Stimulated activated CD8-positive, alpha-beta memory T cell treated with anti-CD3 and anti-CD28 coated beads, Interleukin-15, amount 100 ng/mL, for 1 hour (primary cell): ENCODE measurements at places on chromosomes 2 and 18.

DNA sequence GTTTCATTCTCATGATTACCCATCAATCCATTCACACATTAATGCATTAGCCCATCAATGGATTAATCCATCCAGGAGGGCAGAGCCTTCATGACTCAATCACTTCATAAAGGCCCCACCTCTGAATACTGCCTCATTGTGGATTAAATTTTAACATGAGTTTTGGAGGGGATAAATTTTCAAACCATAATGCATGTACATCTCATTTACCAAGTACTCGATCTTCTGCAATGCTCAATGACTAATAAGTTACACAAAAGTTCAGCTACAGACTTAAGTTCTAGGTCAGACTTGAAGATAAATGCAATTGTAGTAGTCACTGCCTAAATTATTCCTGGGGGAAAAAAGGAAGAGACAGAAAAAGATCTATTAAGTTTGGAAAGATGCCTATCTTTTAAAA lies 120.0 kb upstream of the OSR1 start:
- DNase-seq, result no peak

DNA sequence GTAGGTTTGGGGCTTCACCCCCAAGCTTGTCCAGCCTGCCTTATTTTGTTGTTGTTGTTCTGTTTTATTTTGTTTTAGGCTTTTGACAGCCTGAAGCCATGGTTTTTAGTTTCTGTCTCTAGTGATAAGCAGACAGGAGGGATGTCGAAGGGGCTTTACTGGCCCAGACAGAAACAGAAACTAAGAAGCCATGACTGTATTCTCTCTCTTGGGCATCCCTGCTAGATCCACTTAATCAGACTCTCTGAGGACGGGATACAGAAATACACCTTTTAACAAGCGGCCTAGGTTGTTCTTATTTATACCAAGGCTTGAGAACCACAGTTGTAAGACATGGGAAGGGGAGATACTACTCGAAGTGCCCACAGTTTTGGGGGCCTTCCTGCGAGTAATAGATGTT lies 330.9 kb downstream of the SLC8A1 start:
- DNase-seq, result no peak

- DNase-seq, result no peak
Measured at GRCh38 chr2:1835581-1836201, 91.4 kb upstream of the PXDN start.

DNA sequence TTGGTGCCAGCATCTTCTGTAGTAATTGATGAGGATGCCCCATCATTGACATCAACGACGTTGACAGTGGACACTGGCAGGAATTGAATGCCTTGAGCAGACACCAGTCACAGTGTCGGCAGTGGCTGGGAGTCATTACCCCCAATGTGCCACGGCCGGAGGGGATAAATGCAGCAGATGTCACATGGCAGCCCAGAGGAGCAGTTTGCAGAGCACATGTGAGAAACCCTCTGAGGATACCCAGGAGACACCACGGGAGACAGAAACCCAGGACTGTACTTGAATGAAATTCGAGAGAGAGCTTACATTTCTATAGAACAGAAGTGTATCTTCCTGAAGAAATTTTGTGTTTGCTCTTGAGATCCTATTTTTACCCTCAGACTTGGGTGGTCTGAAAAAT lies 409.1 kb upstream of the TNP1 start:
- DNase-seq, result no peak

DNA sequence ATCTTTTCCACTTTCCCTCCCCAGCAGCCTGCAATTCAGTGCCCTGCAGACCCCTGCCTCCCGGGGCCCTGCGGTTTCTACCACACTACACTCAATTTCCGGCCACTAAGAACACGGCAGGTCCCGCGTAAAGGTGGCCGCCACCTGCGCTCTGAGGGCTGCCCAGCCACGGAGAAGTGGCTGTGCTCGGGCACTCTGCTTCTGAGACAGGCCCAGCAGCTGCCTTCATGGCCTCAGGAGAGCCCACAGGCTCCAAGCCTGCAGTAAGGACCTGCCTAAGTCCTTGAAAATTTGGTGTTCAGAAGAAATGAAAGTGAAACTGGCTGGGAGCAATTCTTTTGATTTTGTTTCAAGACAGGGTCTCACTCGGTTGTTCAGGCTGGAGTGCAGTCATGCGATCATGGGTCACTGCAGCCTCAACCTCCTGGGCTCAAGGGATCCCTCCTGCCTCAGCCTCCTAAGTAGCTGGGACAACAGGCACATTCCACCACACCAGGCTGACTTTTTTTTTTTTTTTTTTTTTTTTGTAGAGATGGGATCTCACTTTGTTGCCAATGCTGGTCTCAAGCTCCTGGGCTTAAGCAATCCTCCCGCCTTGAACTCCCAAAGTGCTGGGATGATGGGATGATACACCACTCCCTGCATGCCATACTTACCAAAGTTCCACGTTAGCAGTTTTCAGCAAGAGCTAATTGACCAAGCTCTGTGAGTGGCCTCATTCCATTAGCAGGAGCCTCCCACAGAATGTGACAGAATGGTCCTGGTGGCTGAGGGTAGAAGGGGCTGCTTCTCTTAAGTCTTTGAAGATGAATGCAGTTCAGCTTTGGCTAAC lies 14.6 kb upstream of the ALPP start:
- no peak for DNase-seq

DNA sequence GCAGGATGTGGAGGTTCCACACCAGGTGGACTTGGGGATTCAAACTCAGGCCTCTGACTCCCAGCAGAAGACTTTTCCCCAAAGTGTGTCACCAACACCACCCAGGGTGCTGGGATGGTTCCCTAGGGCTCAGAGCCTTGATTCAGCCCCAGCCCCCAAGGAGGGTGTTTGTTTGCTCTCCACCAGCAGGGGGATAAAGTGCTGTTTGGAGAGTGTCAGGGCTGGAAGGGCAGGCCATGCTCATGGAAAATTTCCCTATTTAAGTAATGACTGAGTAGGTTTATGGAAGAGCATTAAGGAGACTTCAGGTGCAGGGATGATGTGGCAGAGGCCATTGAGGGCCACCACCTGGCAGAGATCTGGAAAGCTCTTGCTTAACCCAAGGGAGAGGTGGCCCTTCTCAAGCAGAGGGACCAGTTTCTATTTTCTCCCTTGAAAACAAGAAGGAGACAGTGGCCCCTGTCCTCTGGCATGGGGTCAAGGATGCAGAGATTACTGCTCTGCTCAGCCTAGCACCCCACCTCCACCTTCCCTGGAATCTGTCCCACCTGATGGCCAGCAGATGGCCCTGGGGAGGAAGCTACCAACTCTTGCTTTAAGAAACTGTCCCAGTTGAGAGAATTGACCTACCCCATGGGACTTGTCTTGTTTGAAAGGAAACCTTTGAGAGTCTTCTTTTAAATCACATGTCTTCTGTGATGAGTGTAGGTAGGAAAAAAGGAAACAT lies 122.1 kb downstream of the ACOXL start:
- DNase-seq, result no peak

DNA sequence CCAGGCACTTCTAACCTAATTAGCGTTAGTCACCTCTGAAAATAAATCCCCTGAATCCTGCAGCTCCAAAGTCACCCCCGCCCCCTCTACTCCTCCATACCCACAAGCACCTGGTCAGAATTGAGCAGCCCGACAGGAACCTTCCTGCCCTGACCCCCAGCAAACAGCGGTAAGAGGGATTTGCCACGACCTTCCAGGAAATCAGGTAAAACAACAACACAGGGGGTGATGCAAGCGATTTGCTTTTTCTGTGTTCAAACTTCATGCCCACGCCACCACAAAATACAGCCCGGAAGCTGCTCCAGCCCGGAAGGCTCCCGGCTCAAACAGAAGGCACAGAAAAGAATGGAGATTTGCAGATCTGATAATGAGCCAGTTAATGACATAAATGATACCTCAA lies 367.1 kb downstream of the GPD2 start:
- no peak for DNase-seq

- no peak for DNase-seq
Measured at GRCh38 chr18:50469380-50469781, 90.5 kb upstream of the MAPK4 start.

- DNase-seq, result no peak
Measured at GRCh38 chr2:138818556-138818955, 38.4 kb upstream of the NXPH2 start.

GRCh38 chr2:172861656-172862476 lies 126.2 kb downstream of the RAPGEF4 start:
- no peak for DNase-seq

- no peak for DNase-seq
Measured at GRCh38 chr18:11760498-11761167, 71.6 kb downstream of the GNAL start.

DNA sequence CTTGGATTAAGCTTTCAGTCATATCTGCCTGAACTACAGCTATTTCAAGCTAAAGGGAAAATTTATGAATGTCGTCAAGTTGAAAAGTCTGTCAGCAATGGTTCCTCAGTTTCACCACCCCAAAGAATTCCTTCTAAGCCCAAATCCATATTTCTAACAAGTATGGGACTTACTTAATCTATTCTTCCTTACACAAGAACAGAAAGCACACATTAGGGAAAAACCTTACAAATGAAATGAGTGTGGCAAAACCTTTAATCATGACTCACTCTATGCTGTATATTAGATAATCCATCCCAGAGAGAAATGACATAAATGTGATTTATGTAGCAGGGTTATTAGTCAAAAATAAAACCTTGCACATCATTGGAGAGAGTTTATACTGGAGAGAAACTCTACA lies 78.9 kb downstream of the RAB31 start:
- DNase-seq, result no peak

- DNase-seq, result no peak
Measured at GRCh38 chr18:44609181-44609941, 71.3 kb upstream of the SETBP1 start.

- DNase-seq, result no peak
Measured at GRCh38 chr2:202015471-202015870, 18.2 kb upstream of the FZD7 start.

DNA sequence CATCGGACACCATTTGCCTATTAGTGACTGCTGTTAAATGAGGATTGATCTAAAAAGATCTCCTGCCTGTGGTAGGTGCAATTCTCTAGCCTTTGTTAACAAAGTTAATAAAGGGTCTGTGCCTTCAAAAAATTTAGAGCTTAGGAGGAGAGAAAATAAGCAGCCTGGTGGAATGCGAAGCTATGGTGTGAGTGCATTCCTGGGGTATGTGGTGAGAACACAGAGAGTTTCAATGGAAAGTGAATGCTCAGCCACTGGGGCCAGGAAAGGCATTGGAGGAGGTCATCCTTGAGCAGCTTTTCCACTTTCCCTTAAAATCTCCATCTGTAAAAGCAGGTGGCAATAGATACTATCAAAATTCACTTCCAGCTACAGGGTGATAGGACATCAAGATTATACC lies 331.2 kb upstream of the LRATD1 start:
- DNase-seq, result no peak

- DNase-seq, result no peak
Measured at GRCh38 chr2:43852196-43852730, 13.5 kb downstream of the ABCG8 start.

DNA sequence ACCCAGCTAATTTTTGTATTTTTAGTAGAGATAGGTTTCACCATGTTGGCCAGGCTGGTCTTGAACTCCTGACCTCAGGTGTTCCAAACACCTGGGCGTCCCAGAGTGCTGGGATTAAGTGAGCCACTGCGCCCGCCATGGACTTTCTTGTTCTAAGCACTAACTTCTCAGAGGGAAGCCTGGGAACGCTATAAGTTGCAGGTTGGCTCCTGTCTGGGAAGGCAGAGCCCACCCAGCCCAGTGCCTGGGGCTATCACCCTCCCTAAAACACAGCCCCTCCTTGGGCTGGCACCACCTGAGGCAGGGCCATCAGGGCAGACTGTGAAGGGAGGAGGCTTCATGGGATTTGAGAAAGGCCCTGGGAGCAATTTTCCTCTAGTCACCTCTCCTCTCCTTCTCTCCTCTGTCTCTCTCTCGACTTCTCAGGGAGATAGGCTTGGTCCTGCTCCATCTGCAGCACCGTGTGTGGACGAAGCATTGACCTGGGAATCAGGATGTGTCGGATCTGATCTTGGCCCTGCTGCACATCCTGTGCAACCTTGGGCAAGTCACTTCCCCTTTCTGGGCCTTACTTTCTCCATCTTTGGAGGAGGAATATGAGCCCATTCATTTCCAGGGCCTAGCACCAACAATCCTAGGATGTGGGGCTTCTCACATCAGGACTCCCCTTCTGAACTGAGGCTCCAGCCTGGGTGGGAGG lies 10.9 kb downstream of the PSD4 start:
- DNase-seq, result no peak

DNA sequence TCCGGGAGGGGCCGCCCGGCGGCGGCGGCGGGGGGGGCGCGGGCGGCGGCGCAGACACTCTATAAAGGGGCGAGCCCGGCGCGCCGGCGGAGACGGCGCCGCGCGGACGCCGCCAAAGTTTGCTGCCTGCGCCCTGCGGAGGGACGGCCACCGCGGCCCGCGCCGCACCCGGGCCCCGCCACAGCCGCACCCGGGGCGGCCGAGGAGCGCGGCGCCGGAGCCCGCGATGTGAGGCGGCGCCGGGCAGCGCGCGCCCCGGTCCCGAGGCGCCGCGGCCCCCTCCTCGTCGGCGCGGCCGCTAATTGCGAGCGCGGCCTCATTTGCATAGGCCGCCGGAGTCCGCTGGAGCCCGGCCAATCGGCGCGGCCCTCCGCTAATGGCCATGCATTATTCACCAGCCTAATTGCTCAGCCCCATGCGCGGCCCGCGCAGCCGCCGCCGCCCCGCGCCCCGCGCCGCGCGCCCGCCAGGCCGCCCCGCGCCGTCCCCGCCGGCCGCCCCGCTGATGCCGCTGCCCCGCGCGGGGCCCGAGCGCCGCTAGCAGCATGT lies at the start of gene SALL3:
Gene SALL3 (plus strand): TSS at position 89 of the 549 bp plus-strand sequence. CDS start 457 bp downstream, at position 546.
- DNase-seq, result no peak

GRCh38 chr2:137937246-137937645 lies 27.0 kb upstream of the HNMT start:
- no peak for DNase-seq

DNA sequence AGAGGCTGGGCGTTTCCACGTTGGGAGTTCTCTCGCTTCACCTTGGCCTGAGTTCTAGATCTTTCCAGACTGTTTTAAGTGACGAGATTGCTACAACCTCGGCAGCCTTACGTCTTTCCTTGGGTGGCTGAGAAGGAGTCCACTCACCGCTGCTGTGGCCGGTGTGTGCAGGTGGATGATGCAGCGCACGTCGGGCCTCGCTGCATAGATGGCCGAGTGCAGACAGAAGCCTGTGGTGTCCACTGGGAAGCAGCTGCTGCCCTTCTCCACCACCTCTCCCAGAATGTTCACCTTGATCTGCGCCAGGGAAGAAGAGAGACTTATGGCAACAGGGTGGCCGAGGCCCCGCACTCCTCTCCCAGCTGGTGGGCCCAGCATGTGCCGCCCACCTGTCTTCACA lies 75.7 kb downstream of the ADD2 start:
- no peak for DNase-seq

DNA sequence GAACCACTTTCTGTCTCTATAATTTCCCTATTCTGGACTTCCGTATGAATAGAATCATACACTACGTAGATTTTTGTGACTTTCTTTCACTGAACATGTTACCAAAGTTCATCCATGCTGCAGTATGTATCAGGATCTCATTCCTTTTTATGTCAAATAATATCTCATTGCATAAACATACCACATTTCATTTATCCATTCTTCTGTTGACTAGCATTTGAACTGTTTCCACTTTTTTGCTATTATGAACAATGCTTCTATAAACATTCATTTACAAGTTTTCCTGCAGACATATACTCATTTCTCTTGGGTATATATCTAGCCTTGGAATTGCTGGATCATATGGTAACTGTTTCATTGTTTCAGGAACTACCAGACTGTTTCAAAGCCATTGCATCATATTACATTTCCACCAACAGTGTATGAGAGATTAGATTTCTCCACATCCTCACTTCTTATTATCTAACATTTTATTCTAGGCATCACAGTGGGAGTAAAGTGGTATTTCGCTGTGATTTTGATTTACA lies 186.2 kb downstream of the DYM start:
- DNase-seq, result no peak
